ENCODE measurements at places on chromosomes 3 and 15.

GRCh38 chr3:169085827-169086226 is 577.7 kb downstream of the MECOM start:
- no peak for DNase-seq

DNA sequence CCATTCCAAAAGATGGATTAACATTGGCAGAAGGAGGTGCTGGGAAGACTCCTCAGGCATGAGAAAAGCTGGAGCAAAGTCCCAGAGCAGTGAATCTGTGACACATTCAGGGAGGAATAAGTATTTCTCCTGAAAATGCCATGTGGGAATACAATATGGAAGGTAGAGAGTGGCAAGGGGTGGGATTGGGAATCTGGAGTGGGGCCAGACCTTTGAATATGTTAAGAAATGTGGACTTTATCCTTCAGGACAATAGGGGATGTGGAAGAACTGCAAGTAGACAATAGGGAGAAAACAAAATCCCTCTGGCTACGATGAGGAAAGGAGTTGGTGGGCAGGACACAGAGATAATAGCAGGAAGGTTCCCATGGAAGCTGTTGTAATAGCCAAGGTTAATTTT is 305.6 kb upstream of the TGFBR2 start:
- DNase-seq, result no peak

- DNase-seq, result no peak
These were observed 11.8 kb downstream of the ATG7 start for GRCh38 chr3:11284011-11284410.

- DNase-seq, result no peak
These were observed 971.2 kb downstream of the DIPK2A start for GRCh38 chr3:144942838-144943197.
